ENCODE measurements at places on chromosomes 7 and 10.

DNA sequence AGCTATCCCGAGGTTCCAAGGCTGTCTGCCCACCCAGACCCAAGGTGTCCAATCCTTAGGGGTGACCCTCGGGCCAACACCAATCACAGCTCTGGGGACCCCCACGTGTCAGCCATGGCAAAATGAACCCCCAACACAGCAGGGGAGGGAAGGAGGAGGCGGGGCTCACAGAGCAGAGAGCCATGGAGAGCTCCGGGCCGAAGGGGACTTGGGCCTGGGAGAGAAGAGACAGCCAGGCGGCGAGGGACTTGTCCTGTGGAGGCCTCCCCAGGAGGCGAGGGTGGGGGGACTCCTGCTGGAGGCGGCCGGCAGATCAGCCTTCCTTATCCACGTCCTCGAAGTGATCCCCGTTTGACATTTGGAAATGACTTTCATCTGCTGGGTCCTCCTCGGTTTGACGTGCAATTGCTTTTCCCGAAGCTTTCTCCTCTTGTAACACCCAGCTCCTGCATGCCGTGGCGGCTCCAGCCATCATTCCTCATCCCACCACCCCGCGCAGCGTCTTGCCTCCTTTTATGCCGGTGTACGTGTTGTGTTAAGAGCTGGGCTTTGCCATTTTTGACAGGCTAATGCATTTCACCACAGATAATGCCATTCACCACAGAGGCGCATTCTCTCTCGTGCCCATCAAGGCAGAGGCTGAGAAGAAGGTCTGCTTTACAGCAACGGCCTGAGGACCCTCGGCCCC lies 337.4 kb downstream of the DNAJB6 start:
- DNase-seq, result no peak

DNA sequence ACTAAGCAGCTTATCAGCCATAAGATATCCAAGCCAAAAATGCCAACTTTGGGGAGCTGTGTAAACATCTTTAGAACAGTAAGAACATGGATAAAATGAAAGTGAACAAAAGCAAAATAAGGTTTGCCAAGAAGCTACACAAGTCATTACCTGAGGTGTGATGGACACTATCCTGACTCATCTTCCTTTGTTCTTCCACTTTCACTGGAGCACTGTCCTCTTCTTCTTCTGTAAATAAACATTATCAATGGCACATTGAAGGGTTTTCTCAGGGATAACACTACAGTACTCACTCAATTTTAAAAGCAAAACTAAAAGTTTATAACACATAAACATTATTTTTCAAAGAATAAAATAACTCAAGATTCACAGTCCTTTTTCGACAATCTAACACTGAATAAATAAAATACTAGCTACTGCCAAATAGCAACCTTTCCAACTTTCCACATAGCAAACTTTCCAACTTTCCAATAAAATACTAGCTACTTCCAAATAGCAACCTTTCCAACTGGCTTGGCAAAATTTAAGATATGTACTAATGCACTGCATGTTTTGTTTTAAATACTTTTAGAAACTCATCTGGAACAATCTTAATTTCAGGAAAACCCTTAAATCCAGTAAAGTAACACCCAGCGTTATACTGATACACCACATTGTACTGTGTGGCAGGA lies 174.1 kb downstream of the SKAP2 start:
- no peak for DNase-seq

- no peak for DNase-seq
These were observed at the start of gene BICC1 for GRCh38 chr10:58512491-58513187. TSS of gene BICC1 (plus strand) at chr10:58512872. CDS start at chr10:58513144, 272 bp downstream.

DNA sequence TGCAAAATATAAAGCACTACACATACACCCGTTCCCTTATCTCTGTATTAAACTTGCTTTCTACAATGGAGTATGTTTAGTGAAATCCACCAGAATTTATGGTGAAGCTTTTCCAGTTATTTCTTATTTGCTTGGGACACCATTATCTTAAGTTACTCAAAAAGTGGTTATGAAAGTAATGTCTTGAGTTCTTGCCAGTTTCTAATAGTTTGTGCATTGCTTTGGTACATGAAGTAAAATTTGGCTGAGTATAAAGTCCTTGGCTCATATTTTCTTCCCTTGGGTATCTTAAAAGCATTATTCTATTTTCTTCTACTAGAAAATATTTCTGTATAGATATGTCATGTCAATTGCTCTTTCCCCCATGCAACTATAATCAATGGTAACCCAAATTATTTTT lies 85.2 kb downstream of the POLR1F start:
- no peak for DNase-seq

GRCh38 chr7:40673285-40673684 lies 538.5 kb downstream of the SUGCT start:
- DNase-seq, result no peak

- DNase-seq, result peak; percentile 43
These were observed 8.5 kb downstream of the DDX56 start for GRCh38 chr7:44565097-44565794.

- no peak for DNase-seq
These were observed 24.6 kb upstream of the FOXL3 start for GRCh38 chr7:265192-265997.

DNA sequence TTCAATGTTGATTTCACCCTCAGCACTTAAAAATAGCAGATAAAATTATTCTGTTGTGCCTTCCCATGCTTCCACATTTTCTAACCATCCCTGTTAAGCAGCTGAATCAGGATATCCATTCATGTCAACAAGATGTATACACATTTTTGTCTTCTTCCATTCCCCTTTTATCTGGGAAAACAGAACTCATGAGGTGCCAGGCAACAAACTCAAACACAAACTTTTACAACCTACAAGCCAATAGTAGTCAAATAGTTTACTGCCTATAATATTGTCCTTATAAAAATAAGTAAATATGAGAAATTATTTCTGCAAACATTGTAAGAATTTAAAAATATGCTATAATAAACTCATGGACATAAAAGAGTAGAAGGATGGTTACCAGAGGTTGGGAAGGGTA lies 1569.8 kb downstream of the REEP3 start:
- no peak for DNase-seq
